Stimulated activated CD8-positive, alpha-beta memory T cell treated with anti-CD3 and anti-CD28 coated beads, Interleukin-12 subunit alpha, Interleukin-12 subunit beta, amount 100 ng/mL, for 1 hour (primary cell): ENCODE measurements at places on chromosomes 12 and 14.

DNA sequence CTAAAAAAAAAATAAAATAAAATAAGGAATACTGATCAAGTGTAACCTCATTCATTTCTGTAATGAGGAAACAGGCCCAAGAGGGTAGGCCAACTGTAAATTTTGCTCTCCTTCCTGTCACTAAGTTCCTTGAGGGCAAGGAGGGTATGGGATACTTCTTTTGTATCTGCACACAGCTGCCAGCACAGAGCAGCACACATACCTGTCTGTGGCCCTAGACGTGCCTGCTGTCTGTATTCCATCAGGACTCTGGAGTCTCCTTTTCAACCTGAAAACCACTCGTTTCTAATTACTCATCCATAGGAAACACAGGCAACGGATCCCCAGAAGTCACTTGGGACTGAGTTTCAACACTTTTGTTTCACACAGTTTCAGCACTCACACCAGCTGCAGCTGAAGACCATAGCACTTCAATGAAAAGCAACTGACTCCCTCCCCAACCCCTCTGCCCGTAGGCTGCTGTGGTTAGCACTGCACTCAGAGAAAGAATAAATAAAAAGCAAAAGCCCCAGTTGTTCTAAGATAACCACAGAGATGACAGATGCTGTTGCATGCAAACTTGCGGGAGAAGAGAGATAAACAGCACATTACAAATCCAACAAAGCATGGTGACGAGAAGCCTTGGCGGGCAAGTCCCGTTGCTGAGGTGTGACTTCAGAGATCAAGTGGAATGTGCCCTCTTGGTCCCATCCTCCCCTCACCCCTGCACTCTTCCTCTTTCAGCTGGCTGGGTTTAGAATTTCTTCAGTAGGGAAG, 24.9 kb downstream of the CRACR2A start:
- no peak for DNase-seq

- DNase-seq, result no peak
These were observed 58.5 kb downstream of the RIN3 start for GRCh38 chr14:92572050-92572449.

- no peak for DNase-seq
These were observed 15.8 kb upstream of the TMEM30B start for GRCh38 chr14:61296719-61297502.

- DNase-seq, result no peak
These were observed 1.6 kb upstream of the CDH24 start for GRCh38 chr14:23058654-23059504.

- no peak for DNase-seq
These were observed 39.6 kb downstream of the DNAH10 start for GRCh38 chr12:123801573-123802178.
